Activated CD8-positive, alpha-beta memory T cell treated with anti-CD3 and anti-CD28 coated beads for 1 hour (primary cell): ENCODE measurements at places on chromosomes 3 and 15.

DNA sequence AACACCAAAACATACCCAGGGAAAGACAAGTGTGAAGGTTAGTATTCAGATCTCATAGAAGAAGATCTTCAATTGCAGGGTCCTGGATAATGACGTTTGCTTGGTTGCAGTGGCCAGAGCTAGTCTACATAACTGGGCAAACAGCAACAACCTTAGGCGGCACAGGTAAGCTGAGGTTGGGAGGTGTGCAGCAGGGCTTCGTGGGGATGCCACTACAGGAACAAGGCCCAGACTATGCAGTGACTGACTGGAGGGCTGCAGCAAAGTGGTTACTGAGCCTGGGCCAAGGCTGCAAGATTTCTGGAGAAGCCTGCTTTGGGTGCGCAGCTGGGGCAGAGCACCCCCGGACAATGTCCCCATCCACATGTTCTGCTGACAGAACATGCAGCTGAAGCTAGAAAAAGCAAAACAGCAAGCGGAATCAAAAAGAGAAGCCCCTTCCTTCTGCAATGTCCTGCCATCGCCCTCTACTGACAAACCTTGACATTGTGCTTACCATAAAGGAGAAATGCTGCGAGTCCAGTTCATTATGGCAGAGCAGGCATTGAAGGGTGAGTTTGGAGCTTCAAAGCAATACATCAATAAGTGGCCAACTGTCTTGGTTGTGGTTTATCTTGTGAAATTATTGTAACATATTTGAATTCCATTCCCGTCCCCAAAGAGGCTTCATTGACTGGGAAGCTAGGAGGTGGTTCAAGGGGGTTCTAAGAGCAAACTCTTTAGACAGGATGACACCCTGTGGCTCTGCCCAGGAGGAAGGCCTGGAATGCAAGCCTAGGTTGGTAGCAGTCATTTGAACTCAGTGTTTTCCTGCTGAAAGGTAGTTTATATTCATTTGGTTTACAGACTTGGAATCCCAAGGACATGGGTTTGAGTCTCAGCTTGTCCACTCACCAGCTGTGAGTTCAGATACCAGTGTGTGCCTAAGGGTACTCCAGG, 217.0 kb downstream of the PDCD6IP start:
- no peak for DNase-seq

DNA sequence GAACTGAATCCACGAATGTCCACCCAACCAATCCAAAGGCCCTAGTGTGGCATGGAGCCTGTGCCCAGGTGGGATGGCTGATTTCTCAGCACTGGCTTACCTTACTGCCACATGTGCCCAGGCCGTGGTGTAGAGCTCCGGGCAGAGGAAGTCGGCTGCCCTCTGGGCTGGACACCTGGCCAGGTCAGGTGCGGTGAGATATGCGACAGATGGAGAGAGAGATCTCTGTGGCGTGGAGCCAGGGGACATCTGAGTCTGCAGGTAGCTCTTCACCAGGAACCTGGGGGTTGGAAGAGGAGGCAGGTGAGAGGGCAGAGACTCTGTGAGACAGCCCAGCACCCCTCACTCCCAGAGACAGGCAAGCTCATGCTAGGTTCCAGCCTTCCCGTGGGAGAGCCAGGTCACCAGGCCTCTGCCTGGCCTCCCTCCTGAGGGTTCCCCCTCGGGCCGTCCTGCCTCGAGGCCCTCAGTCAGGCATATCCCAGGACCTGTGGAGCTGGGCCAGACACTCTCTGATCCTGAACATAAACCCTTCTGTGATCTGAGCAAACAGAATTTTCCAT, 12.6 kb downstream of the ACOX2 start:
- DNase-seq = no peak

- no peak for DNase-seq
Observed at GRCh38 chr3:169323578-169324451, 339.7 kb downstream of the MECOM start.

DNA sequence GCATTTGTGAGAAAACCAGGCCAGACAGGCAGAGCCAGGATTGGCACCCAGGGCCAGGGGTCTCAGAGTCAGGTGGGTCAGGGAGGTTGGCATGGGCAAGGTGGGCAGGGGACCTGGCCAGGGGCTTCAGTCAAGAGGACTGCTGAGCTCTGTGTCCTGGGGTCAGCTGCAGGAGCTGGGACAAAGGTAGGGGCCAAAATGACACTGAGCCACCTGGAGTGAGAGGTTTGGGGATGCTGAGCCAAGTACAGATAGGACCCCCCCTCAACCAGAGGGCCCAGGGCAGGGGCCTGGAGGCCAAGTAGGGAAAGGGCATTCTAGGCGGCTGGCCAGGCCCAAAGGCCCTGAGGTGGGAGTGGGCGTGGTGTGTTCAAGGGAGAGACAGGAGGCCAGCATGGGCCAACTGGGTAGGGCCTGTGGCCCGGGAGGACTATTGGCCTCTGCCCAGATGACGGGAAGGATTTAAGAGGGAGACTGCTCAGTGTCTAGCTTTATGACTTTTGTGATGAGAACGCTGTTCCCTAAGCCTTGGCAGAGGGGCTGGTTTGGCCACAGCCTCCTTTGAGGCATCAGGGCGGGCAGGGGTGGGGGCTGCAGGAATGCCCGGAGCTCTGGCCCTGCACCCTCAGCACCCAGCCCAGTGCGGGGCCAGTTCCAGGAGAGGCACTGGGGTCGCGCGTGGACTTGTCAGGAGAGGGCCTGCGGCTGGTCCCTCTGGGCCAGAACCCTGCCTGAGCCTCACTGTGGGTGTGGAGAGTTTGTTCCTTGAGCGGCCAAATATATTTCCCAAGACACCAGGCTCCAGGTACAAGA, 3.1 kb downstream of the CFAP100 start:
- no peak for DNase-seq

GRCh38 chr3:195401943-195402342, 40.9 kb downstream of the ACAP2 start:
- no peak for DNase-seq

DNA sequence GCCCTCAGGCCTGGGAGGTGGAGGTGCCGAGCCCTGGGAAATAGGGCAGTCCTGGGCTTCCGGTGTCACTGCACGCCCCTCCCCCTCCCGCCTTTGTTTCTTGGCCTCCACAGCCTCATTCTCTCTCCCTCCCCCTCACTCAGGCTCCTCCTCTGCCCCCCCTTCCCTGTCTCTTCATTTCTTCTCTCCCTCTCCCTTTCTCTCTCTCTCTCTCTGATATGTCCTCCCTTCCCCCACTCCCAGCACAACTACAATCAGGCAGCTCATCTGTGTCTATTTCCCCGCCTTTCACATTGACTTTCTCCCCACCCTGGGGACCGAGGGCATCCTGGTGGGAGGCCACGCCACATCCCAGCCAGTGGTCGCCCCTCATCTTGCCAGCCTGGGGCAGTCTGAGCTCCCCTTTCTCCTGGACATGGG, 40.2 kb downstream of the IDH2 start:
- no peak for DNase-seq

- no peak for DNase-seq
Observed at GRCh38 chr3:14415501-14415900, 13.1 kb downstream of the SLC6A6 start.

GRCh38 chr3:197376735-197377555, 78.5 kb upstream of the DLG1 start:
- DNase-seq = no peak

DNA sequence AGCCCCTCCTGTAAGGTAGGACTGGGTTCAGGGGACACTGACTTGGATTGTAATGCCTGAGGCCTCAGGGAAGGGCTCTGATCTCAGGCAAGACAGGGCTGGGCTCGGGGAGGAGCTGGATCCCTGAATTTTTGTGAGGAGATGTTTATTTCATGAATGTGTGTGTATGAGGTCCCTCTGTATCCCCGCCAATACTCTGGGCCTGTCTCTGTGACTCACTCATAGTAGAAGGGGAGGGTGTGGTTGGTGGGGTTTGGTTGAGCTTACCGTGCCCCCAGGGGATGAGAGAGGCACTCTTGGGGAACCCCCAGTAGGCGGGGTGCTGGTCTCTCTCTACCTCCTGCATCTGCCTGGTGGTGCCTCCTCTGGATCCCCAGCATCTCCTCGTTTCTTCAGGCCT, 28.1 kb downstream of the RPSA start:
- DNase-seq = no peak

GRCh38 chr3:172102883-172103310, 63.5 kb downstream of the FNDC3B start:
- DNase-seq = no peak

- no peak for DNase-seq
Observed at GRCh38 chr3:18559331-18559842, 134.2 kb upstream of the SATB1 start.

- DNase-seq = no peak
Observed at GRCh38 chr15:50358845-50359244, 3.8 kb upstream of the GABPB1 start.

- DNase-seq = no peak
Observed at GRCh38 chr3:183554377-183554776, 1.1 kb downstream of the KLHL6 start.

- DNase-seq = no peak
Observed at GRCh38 chr3:82376883-82377282, 615.4 kb upstream of the GBE1 start.

- no peak for DNase-seq
Observed at GRCh38 chr15:46059921-46060594, 425.2 kb downstream of the SQOR start.
